ENCODE measurements at places on chromosomes 1 and 21.

- no peak for DNase-seq
These were observed 398.3 kb downstream of the KCNT2 start for GRCh38 chr1:196209983-196210382.

GRCh38 chr1:213651077-213651476, 336.7 kb upstream of the PROX1 start:
- DNase-seq = no peak

GRCh38 chr1:168673974-168674683, 54.9 kb downstream of the DPT start:
- DNase-seq = no peak

- no peak for DNase-seq
These were observed 75.5 kb downstream of the LRRC8D start for GRCh38 chr1:89896105-89896942.
